NCI-H460 (cell line): ENCODE measurements at places on chromosomes 11 and 22.

DNA sequence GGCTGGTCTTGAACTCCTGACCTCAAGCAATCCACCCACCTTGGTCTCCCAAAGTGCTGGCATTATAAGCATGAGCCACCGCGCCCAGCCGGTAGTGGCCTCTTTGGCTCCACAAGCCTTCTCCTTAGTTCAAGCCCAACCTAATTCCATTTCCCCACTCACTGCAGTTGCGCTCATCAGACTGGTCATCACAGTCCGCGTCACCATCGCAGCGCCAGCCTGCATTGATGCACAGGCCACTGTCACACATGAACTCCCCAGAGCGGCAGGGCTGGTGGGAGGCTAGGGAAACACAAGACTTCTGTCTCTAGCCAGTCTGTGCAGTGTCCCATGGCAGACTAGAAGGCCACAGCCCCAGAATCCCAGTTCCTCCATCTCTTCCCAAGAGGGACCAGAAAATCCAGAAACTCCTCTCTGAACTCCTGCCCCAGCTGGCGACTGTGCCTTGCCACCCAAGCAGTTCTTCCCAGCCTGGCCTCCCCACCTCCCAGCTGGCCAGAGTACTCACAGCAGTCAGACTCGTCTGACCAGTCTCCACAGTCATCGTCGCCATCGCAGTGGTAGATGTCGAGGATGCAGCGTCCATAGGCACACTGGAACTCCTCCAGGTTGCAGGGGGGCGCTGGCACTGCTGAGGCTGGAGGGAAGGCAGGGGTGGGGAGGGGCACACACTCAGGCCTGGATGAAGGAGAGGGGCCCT is 19.8 kb downstream of the LRP4 start:
- DNase-seq, result no peak

DNA sequence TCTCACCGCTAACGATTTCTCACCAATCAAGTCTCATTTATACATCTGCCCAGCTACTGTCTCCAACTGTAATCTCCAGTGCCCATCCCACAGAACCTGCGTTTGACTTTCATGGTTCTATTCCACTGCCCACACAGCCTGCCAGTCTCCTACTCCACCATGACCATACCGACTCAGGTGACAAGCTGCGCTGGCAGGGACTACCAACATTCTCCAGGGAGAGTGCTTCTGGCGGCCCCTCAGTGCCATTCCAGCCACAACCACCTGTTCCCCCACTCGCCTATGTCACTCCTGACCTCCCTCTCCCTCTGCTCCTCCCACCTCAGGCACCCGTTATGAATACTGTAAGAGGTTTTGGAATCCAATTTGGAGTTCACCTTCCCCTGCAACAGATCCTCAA is 108.5 kb upstream of the BID start:
- no peak for DNase-seq

DNA sequence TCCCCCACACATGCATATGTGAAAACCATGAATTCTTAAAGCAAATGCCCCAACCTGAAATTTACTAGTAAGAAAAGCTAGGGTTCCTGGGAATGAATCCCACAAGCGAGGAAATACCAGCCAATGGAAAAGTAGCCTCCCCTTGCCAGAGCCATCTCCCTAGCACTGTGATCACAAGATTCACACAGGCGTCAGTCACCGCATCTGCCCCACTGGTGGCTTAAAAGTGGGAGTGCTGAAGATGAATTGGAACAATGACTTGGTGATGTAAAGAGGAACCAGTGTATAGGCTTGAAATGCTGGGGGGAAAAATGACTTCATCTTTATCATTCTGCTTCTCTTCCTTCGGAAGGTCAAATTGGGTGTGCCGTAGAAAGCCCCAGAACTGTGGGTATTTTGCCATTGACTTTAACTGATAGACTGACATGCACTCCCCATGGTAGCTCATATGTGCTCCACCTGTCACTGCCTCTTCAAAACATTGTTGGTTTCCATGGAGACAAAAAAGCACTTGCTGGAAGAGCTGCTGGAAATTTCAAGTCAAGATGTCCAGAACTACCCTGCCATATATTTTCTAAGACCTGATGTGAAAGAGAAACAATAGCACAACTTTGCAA is 19.2 kb upstream of the ASPHD2 start:
- DNase-seq, result no peak

DNA sequence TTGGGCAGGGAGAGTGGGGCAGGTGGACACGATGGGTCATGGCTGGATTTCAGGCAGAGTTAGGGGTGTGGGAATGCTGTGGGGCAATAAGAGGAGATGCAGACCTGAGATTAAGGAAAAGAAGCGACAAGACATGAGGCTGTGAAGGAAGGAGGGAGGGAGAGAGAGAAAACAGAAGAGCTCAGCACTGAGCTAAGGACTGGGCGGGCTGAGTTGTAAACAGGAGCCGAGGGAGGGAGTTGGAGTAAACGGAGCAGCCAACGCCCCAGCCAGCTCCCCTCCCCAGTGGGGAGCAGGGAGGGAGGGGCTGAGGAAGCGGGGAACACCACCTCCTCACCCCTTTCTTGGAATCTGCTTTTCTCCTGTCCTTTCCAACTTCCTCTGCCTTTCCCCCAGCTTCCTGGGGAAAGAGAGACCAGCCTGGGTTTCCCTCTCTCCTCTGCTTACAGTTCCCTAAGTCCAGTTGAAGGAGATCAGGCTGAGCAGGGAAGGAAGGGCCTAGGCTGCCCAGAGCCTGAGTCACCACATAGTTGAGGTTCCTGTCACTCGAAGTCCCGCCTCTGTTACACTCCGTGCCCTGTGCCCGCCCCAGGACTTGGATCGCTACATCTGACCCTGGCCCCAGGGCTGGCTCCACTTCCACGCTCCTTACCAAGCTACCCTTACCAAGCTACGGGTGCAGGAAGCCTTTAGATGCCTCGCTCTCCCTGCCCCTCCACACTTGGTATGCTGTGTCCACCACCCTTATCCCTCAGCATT is 6.7 kb upstream of the AHNAK start:
- DNase-seq, result peak; percentile 86

GRCh38 chr22:20558534-20558933 is 51.1 kb downstream of the MED15 start:
- no peak for DNase-seq

- no peak for DNase-seq
Measured at GRCh38 chr22:22810018-22810427, 77.6 kb upstream of the IGLL5 start.

DNA sequence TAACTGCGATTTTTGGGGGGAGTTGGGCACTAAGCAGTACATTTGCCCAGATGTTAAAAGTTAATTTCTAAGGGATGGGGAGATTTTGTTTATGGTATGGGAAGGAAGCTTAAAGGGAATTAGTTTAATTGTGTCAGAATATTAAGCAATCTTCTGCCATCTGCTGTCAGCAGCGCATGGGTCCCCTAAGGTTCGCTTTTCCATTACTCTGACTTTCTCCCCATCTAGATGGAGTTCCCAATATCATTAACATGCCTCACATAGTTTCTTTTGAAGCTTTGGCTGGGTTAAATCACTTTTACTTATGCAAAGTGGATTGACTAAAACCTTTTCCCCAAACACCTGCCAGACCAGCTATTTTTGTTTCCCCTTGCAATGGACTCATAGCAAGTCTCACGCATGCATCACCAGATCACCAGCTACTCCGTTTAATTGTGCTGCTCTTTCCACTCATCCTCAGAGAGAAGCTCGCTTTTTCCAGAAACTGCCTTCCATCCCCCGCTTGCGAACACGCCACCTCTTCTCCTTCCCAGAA is 172.7 kb downstream of the FAT3 start:
- DNase-seq, result no peak

DNA sequence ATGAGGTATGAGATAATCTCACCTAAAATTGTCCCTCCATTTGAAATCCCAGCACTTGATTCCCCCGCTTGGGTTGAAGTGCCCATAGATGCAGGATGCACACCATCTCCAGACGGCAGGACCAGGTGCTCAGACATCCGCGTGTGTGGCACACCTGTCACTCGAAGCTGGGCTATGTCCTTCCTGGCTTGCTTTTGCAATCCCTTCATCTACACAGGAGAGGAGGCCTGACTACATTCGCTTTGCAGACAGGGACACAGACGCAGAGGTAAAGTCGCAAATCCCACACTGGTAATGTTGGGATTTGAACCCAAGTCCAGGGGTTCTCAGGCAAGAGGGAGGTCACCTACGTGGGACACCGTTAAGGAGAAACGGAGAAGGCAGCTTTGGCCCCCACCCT is 7.2 kb upstream of the CYTH4 start:
- no peak for DNase-seq

GRCh38 chr11:10607462-10608132 is 39.1 kb upstream of the LYVE1 start:
- DNase-seq, result no peak

GRCh38 chr11:124278261-124278660 is 22.1 kb downstream of the OR8G5 start:
- no peak for DNase-seq

- DNase-seq, result no peak
Measured at GRCh38 chr22:23192558-23192957, 12.2 kb downstream of the BCR start.

GRCh38 chr11:111966678-111967077 is 29.5 kb downstream of the DIXDC1 start:
- no peak for DNase-seq

- DNase-seq, result no peak
Measured at GRCh38 chr11:121482231-121483129, 29.7 kb upstream of the SORL1-AS1 start.

DNA sequence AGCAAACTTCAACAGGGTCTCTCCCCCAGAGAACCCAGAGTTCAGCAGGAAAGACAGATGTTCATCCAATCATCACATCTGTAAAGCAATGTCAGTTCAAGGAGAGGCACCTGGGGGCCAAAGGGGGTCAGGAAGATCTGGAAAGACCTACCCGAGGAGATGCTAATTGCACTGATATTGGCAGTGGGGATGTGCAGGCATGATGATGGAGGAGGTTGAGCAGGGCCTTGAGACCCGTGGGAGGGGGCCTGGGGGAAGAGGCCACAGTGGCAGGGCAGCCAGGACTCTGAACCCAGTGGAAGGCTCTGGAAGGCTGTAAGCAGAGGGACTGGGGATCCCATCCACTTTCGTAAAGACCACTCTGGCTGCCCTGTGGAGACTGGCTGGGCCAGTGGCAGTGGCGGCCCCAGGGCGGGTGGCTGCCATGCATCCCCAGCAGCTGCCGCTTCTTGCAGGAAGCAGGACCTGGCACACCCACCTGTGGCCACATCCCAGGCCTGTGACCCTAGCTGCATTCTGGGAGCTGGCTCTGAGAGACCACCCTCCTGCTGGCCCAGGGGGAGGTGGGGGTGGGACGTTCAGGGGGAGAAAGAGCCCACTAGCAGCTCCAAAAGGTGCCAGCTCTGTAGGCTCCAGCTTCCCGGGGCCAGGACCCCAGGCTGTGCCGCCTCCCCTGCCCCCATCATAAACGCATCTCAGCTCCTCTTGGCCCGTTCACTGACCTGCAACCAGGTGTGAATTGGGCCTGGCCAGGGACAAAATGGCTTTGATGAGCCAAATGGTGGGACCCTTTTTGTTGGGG is 59.9 kb upstream of the FGF3 start:
- DNase-seq, result no peak

DNA sequence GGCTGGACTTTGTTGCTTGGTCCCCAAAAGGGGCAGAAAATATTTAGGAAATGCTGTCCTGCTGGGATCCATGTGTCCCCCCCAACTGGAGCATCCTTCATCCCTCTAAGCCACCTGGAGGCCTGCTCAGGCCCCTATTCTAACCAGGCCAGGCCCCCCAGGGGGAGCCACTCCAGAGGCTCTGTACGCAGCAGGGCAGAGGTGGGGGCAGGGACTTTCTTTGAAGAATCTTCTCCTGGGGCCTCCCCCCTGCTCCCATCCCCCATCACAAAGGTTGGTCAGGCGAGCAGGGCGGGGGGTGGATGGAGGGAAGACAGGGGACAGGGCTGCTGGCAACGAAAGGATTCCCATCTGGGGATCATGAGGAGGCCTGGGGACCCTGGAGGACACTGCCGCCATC is 170.8 kb downstream of the MN1 start:
- DNase-seq, result no peak

DNA sequence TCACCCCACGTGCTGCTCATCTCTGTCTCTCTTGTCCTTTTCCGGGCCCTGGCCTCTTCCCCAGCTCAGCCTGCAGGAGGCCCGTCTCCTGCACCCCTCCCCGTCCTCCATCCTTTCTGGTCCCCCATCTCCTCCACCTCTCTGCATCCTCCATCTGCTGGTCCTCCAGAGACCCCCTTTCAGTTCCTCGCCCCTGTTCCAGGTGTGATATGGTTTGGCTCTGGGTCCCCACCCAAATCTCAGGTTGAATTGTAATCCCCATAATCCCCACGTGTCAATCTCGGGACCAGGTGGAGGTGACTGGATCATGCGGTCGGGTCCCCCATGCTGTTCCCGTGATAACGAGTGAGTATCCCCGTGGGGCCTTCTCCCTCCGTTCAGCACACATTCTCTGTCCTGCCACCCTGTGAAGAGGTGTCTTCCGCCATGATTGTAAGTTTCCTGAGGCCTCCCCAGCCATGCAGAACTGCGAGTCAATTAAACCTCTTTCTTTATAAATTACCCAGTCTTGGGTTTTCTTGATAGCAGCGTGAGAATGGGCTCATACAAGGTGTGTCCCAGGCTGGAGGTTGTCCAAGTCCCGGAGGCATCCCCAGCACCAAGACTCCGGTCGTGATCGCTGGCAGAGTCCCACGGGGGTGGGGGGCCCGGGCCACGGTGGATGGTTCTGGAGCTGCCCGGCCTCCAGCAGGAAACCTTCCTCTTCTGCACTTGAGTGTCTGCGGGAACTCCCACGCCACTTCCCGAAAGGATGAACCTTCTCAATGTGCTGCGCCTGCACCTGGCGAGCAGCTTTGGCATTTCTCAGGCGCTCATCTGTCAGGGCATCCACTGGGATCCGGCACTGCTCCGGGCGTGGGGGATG is 29.0 kb upstream of the TOLLIP start:
- DNase-seq, result no peak

DNA sequence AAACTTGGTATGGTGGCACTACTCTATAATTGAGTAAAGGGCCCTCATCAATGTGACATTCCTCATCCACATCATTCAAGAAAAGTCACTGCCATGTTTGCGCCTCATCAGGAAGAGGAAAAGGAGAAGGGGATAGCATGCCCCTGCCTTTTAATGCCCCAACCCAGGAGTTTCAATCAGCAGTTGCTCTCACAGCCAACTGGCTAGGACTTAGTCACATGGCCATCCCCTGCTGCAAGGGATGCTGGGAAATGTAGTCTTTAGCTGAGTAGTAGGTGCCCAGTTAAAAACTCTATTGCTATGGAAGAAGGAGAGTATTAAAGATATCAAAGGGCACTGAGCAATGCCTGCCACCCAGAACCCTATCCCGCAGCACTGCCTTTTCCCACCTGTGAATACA is 10.9 kb upstream of the CCND1 start:
- no peak for DNase-seq

GRCh38 chr11:116368784-116369183 is 404.0 kb downstream of the BUD13 start:
- no peak for DNase-seq
